Astrocyte of the spinal cord (primary cell): ENCODE measurements at places on chromosomes 1 and 21.

GRCh38 chr1:97433094-97433823, 487.6 kb downstream of the DPYD start:
- peak; percentile 86 for DNase-seq

DNA sequence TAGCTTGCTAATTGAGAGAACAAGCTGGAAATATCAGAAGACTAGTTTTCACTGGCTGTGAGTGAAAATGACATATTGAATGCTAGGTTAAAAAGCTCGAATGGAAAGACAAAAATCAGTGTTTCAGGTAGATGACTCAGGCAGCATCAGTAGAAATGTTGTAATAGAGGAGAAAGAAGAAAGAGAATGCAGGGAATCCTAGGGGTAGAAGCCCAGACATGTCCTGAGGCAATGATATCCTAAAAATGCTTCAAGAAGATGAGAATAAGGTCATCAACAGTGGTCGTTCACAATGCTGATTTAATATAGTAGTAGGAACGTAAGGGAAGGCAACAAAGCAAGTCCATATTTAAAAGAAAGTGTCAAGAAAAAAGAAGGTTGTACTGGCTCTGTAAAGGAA, 96.7 kb upstream of the HP1BP3 start:
- no peak for DNase-seq

- DNase-seq, result no peak
These were observed 44.9 kb downstream of the ARHGEF11 start for GRCh38 chr1:157000686-157001085.

- peak; percentile 98 for DNase-seq
These were observed 61.9 kb downstream of the TIAM1 start for GRCh38 chr21:31282095-31282709.

GRCh38 chr1:84450910-84451309, 28.2 kb upstream of the RPF1 start:
- DNase-seq, result no peak

DNA sequence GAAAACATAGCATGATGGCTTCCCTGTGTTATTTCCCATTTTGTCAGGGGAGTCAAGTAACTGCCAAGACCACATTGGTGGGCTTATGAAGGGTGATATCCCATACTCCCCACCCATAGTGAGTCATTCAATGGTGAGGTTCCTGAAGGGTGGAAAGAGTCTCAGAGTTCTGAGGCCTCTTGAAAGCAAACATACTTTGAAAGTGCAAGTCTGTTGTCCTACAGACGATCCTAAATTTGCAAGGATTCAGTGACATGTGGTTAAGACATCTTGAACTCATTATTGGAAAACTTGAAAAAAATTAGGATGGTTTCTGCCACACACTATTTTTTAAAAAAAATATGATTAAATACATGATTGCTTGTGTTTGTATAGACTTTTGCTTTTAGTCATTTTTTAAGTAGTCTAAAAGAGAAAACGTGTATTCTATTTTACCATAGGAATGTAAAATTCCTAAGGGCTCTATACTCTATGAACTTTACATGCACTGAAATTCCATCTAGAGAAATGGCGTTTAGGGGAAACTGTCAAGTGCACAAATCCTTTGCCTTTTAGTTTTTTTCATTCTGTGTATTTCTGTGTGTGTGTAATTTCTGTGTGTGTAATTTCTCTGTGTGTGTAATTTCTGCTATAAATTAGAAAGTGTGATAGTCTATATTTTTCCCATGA, 225.5 kb upstream of the ADAMTS5 start:
- no peak for DNase-seq

- no peak for DNase-seq
These were observed 8.2 kb upstream of the SLC9A1 start for GRCh38 chr1:27163093-27163492.

DNA sequence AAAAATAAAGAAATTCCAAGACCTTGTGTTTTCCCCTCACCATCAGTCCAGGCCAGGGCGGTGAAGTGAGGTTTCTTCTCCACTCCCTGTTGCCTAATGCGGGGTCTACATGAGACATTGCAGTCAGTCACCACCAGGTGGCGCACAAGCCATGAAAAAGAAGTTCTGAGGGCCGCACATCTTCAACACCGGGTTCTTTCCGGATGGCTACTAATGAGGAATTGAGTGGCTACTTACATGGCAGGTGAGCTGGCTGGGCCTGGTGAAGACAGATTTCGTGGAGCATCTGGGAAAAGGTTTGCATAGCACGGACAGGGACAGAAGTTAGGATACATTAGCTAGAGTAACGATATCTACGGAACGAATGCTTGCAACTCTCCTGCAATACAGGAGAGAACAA, 15.8 kb upstream of the S100A11 start:
- peak; percentile 77 for DNase-seq

DNA sequence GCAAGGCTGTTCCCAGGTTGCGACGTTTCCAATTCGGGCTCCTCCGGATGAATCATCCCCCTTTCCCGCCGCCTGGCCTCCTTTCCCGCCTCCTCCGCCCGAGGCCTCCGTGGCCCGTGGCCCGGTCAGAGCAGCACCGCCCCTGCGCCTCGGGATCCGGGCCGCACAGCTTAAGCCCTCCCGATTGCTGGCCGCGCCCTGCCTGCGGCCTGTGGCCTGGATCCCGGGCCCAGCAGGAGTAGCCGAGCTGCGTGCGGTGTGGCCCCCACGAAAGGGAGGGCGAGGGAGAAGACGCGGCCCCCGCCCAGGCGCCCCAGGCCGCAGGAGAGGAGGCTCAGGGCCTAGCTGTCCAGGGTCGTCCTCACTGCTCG, 1.0 kb downstream of the TMEM200B start:
- DNase-seq, result peak; percentile 83

- DNase-seq, result no peak
These were observed 23.9 kb downstream of the NFASC start for GRCh38 chr1:204894606-204895005.

DNA sequence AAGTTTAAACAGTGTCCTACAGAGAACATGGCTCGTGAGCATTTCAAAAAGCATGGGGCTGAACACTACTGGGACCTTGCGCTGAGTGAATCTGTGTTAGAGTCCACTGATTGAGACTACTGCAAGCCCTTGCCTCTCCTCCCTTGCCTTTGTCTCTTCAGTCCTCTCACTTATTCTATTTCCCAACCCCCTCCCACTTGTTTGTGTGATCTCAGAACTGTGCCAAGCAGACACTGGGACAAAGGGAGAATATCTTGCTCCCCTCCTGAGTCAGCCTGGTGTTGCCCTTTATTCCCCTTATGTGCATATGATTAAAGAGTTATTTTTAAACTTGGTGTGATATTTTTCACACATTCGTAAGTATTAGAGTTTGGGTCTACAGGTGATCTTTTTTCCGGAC, 11.1 kb upstream of the RPRD2 start:
- DNase-seq, result no peak

- no peak for DNase-seq
These were observed 254.7 kb downstream of the USH2A start for GRCh38 chr1:216168546-216168945.

DNA sequence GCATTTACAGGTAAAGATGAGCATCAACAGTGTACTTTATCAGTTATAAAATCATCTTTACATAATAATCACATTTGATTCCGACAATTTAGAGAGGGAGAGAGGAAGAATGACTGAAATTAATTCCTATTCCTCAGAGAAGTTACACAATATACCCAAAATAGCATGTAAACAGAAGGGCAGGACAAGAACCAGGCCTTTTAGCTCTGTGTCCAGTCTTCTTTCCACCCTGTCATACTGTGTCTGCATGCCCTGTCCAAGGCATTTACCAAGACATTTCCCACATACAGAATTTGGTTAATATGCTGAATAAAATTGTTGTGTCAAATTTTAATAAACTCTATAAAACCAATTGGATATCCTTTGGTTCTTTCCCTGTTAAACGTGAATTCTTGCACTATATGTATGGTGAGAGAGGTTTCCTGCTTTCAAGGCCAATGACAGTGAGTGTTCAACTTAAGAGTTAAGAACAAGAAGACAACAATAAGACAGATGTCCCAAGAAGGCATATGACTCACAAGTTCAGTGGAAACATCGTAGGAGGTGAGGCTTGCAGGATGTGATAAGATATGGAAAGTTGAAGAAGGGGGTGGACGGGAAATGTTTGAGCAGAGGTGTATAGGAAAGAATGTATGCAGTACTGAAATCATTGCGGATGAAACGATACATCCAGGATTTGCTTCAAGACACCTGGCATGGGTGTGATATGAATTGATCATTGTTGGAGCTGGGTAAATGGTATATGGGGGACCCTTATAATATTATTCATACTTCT, 20.8 kb downstream of the LRRC8B start:
- DNase-seq, result no peak

- DNase-seq, result no peak
These were observed 1360.4 kb downstream of the BRINP3 start for GRCh38 chr1:189117072-189117770.

DNA sequence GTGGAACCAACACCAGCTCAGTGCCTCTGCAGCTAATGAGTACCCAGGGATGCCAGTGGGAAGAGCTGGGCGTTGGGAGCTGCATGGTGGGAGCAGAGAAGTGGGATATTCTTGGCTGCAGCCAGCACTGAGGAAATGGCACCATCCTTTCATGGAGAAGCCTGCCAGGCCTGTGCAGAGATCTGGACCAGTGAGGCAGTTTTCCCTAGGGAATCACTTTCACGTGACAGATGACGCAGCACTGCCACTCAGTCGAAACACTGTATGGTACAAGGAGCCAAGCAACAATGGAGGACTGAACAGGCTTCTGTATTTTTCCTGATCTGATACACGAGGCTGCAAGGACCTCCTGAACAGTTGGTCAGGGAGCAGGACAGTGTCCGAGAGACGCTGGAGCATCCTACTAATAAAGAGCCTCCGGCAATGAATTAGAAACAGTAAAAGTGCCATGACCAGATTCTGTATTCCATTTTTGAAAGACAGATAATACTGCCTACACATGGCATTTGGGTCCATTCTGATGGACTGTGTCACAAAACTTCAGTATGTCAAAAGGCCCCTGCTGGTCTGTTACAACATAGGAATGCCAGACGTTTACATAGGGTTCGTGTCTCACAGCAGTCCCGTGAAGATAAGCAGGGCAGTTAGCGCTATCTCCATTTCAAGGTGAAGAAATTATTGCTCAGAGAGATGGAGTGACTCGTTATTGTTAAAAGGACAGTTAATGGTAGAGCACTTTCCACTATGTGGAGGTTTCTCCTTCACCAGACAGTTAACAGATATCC, 44.0 kb upstream of the LMO4 start:
- no peak for DNase-seq

GRCh38 chr1:6750490-6750889, 34.8 kb upstream of the CAMTA1 start:
- DNase-seq, result no peak

DNA sequence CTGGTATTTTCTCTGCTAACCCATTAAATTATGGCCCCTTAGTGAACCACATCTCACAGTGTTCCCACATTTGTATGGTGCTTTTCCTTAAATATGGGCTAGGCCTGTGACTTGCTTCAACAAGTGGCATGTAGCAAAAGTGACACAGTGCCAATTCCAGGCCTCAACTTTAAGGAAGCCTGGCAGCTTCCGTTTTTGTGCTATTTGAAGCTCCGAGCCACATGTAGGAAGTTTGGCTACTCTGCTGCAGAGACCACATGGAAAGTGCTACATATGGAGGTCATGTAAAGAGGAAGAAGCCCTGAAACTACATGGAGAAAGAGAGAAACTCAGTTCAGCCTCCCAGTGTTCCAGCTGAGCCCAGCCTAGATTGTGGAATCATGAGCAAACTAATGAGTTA, 28.5 kb upstream of the DR1 start:
- no peak for DNase-seq

DNA sequence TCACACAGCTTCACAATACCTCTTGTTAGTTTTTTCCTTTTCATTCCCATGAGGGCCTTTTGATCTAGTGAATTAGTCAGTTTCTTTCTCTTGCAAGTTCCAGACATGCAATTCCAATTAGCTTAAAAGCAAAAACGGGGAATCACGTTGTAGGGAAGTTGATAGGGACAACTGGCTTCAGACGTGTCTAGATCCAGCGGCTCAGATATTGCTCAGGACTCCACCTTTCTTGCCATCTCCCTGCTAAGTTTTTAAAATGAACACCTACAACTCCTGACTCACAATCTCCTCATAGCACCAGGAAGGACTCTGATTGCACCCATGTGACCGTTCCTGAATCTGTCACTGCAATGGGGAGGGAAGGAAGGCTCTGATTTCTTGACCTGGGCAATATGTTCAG, 63.8 kb upstream of the ARHGAP29 start:
- DNase-seq, result no peak

DNA sequence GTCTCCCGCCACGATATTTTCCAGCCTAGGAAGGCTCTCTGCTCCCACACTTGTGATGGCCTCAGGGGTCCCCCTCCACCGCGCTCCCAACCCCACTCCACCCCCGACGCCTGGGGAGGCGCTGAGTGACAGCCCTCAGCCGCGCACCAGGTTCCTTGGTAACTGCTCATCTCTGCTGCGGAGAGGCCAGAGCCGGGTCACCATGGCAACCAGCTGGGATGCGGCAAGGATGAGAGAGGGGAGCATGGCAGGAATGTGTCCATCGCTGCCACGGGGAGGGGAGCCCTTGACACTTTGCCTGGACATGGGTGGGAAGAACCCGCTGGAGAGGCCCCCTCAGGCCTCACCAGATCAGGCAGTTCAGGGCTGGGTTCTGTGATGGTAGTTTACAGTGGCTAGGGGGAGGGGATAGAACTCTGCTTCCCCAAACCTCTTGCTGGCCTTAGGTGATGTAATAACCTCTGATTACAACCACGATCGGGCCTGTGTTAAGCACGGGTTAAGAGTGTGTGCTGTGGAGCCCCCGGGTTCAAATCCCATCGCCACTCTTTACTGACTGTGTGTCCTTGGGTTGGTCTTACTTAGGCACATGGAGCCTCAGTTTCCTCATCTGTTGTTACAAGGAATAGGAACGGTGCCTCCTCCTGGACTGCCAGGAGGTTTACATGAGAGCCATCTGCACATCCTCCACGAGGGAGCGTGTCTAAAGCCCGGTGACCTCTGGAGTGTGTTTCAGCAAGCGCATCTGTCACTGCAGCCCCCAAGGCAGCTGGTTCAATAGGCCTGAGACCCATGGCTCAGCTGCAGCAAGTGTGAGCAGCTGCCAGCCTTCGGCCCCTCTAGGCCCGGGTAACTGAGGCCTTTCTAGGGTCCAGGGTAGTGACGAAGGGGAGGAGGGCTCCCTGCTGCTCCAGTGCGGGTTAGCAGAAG, 6.3 kb downstream of the KIF17 start:
- DNase-seq, result no peak

GRCh38 chr1:5976726-5977493, 15.3 kb downstream of the NPHP4 start:
- no peak for DNase-seq

DNA sequence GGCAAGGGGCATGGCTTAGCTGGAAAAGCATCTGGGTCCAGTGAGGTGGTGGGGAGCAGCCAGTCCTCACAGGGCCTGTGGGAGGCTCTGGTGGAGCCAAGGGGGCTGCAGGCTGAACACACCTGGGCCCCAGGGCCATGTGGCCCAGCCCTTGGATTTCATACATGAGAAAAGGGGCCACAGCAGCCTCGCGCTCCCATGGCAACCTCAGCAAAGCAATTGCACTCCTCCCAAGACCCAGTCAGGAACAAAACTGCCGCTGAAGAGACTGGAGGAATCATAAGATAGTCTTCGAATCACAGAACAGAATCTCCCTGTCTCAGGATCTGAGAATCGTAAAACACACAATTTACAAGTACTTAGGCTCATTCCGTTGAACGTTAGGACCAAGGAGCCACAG, 24.6 kb downstream of the LRP8 start:
- no peak for DNase-seq
